ENCODE measurements at places on chromosomes 6 and 20.
A peak's percentile ranks its signal among the peaks of the same experiment; 100 is the strongest.

GRCh38 chr6:114200891-114201290, 141.9 kb downstream of the HS3ST5 start:
- no peak for DNase-seq

- no peak for DNase-seq
Observed at GRCh38 chr6:118649918-118650581, 1.3 kb downstream of the CEP85L start.

GRCh38 chr6:167211881-167212712, 54.3 kb upstream of the GPR31 start:
- DNase-seq, result no peak

DNA sequence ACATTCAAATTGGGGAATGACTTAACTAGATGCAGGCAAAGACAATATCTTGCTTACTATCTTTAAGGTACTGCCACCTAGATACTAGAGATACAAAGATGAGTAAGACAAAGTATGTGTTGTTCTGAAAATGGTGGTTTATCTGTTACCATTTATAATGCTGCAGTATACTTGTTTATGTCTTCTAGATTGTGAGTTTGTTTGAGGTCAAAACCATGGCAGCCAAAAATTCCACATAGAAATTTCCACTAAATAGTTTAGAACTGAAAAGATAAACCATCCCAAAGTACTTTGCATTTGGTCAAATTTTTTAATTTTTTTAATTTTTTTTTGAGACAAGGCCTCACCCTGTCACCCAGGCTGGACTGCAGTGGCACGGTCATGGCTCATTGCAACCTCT, 150.8 kb downstream of the SOX4 start:
- DNase-seq, result no peak

DNA sequence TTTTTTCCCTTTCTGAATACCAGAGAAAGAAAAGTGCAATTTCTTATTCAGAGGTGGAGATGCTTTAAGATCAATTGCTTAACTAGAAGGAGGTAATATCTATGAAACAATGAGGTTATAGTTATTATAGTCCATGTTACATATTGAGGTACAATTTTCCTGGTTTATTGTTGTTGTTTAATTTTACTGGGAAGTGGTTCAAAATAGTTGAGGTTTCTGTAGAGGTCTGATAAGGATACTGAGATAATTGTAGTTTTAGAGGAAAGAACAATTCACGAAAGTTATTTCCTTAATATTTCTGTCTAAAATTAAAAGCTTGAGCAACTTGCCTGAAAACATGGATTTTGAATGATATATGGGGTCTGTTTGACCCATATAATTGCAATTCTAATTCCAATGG, 51.4 kb downstream of the DOK5 start:
- no peak for DNase-seq

GRCh38 chr20:35901678-35902544, 52.4 kb downstream of the SCAND1 start:
- DNase-seq, result peak; percentile 70

DNA sequence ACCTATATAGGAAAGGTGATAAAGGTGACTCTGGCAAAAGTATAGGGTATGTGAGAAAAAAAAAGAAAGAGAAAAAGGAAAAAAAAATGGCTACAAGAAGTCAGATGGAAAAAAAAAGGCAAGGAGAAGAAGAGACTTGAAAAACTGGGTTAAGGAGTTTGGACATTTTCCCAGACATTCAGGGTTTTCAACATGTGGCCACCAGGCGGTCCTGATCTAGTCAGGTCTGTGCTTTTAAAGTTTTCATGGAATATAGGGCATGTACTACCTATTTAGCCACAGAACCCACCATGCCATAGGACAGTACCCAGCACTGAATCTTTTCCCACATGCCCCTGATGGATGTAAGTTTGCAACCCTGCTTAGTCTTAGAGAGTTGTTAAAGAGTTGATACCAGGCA, 433.7 kb downstream of the MAFB start:
- no peak for DNase-seq
